ENCODE measurements at places on chromosomes 6 and 20. TPM values are rescaled to one million over a fixed set of nuclear protein-coding genes. Genes with fewer than 3 reads are reported as not detected.

DNA sequence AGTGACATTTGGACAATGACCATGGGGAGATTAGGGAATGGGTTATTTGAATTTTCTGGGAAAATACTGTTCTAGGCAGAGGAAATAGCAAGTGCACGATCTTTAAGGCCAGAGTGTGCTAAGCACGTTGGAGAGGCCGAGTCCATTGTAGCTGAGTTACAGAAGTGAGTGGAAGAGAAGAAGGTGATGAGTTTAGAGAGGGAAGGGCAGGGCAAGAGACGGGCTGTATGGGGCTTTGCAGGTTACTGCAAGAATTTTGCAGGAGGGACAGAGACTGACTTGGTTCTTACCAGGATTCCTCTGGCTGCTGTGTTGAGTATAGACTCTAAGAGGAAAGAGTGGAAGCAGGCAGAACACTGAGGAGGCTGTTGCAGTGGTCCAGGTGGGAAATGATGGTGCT is 1.1 kb upstream of the NCOA3 start:
- DNase-seq = no peak

GRCh38 chr6:11833626-11834592 is 55.3 kb upstream of the ADTRP start:
- no peak for DNase-seq

DNA sequence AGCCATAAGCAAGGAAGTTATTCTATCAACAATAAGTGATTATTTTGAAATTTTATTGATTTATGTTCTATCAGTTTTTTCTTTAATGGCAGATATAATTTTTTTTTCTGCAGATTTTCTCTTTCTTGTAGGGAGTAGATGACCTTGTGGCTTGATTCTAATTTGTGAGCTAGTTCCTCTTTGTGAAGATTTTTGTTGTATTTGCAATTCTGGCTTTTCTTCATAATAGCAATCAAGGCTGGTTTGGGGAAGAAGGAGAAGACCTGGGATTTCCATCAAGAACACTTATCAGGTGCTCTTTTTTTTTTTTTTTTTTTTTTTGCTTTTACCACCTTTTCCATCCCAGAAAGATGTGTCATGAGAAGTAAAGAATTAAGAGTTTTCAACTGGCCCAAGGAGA is 324.2 kb upstream of the MAN1A1 start:
- DNase-seq = no peak

DNA sequence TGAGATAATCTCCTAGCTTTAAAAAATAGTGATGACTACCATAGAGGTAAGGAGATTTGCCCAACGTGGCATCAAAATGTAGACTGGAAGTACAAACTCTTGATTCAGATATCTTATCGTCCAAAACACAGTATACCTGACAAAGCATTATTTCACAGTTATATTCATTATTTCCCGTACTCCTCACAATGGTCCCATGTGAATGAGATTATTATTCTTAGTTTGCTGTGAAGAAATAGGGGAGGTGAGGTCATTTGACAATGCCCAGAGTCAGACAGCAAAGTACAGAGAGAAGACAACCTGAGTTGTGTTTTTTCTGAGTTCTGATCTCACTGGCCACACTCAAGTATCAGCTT is 1.2 kb upstream of the TFB1M start:
- DNase-seq = no peak

DNA sequence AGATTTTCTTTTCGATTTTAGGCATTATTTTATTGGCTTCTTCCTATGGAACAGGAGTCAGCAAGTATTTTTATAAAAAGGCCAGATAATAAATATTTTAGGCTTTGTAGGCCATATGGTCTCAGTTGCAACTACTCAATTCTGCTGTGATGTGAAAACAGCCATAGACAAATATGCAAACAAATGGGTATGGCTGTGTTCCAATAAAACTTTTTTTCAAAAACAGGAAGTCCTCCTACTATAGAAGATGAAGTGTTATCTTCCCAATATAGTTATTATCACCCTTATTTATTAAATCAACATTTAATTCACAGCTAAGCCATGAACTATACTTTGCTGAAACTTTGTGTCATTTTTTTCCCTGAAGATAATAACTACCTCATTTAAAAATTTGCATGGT is 57.2 kb downstream of the CHD6 start:
- DNase-seq = no peak

Gene PRSS16
- 4.3 TPM for total RNA-seq

Gene IL20RA
- not detected for total RNA-seq

Gene NDRG3
- 25.3 TPM for total RNA-seq
